ENCODE measurements at places on chromosomes 1 and 21. TPM values are rescaled to one million over a fixed set of nuclear protein-coding genes. Genes with fewer than 3 reads are reported as not detected.

NSUN4 gene
- total RNA-seq = 12.6 TPM

SEMA4A gene
- total RNA-seq = 0.77 TPM

RNF2 gene
- 19.7 TPM for total RNA-seq

FCGR3A gene
- not detected for total RNA-seq

CFAP74 gene
- total RNA-seq = 0.26 TPM

All from fibroblast of lung (primary cell).